ENCODE measurements at places on chromosomes 4 and X. TPM values are rescaled to one million over a fixed set of nuclear protein-coding genes. Genes with fewer than 3 reads are reported as not detected.

TMEM35A gene
- total RNA-seq: 0.76 TPM

TCEAL9 gene
- 107 TPM for total RNA-seq

PAGE4 gene
- total RNA-seq: not detected

AWAT2 gene
- total RNA-seq: not detected

RNF175 gene
- not detected for total RNA-seq

ATG4A gene
- total RNA-seq: 6.3 TPM

UGT2A1 gene
- total RNA-seq: not detected

PNMA3 gene
- not detected for total RNA-seq

SOWAHD gene
- total RNA-seq: not detected

- DNase-seq: no peak
Observed at GRCh38 chr4:123876143-123876542, 479.5 kb downstream of the SPRY1 start.

DNA sequence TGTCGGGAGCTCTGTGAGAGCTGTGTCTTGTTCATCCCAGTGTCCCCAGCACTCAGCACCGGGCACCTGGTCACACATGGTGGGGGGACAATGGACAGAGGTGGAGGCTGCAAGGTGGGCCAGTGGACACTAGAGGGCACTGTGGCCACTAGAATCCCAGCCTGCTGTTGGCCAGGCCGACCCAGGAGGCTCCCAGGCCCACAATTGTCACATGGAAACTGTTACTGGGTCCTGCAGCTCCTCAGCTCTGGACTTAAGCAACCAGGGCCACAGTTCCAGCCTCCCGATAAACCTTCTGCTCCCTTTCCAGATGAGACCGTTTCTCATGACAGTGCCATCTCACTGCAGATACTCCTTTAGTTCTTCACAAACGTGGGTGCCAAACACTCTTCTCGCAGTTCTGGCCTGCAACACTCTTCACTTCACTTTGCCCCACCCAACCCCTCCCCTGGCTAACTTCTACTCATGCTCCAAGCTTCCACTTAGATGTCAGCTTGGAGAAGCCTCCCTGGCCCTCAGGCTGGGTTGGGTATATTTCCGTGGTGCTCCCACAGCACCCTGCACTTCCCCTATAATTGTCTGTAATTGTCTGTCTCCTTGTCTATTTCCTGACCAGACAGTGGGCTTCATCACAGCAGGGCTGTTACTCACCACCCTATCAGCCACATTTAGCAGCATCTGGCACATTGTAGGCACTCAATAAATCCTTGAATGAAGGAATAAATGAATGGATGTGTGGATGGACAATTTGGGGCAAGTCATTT, 3.5 kb upstream of the IQSEC2 start:
- DNase-seq: peak; percentile 61

- no peak for DNase-seq
Observed at GRCh38 chr4:68655764-68656444, 14.5 kb downstream of the UGT2B15 start.

DNA sequence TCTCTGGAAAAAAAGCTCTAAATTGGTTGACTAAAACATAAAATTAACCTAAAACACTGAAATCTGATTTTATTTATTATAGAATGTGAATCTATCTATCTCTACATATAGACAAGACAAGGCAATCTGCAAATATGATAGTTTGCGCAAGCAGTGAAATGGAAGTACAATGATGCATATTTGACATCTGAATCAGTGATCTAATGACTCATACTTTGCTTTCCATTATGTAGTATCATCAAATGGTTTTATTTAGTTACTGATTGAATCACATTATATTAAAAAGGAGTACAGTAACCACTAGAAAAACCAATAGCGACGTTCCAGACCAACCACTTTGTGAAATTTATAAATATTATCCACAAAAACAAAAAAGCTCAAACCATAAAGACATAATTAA, 1969.3 kb downstream of the PCDH7 start:
- no peak for DNase-seq

DNA sequence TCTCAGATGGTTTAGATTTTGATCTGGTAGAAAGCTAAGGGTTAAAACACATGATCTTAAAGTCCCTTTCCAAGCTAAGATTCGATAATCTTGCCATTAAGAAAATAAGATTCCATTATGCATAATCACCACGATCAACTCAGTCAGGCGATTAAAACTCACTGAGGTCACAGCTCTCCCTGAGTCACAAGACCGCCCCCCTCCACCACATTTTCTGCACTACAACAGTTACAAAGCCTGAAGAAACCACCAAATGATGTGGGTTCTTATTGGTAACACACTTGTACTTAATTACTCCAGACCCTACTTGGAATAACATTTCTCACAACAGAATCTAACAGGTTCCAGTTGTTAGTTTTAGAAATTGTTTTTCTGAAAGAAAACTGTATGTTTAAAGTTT, 62.8 kb downstream of the SH3KBP1 start:
- peak; percentile 73 for DNase-seq

DNA sequence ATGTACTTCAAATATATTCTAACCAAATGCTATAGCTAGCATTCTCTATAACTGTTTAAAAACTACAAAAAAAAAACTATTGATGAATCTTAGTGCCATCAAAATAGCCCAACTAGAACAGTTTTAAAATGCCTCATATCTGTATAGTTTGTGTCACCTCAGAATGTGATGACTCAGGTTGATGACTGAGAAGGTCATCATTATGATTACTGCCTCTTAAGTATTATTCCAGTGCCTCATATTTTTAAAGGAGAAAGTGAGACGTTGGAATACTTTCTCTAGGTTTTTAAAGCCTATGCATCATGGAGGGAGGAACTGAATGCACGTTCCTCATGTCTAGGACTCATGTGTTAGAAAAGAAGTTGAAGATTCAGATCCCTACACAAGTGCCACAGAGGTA, 88.2 kb downstream of the TMA16 start:
- DNase-seq: no peak

- peak; percentile 86 for DNase-seq
Observed at GRCh38 chr4:168304744-168305459, 13.7 kb downstream of the DDX60 start.

DNA sequence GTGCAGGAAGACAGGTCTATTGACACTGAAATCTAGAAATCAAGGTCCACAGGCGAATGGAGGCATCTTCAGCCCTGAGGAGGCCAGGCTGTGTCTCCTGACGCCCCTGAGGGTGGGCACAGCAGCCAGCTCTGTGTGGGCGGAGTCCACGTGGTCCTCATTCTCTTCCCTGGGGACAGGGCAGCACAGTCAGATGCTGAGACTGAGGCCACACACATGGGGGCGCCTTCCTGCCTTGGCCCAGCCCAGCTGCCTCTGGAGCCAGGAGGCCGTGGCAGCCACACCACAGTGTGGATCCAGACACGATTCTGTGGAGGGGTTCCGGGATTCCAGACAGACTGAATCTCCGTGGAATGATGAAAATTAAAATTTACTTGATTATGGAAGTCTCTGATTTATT, 20.8 kb downstream of the FGFR3 start:
- peak; percentile 41 for DNase-seq

DNA sequence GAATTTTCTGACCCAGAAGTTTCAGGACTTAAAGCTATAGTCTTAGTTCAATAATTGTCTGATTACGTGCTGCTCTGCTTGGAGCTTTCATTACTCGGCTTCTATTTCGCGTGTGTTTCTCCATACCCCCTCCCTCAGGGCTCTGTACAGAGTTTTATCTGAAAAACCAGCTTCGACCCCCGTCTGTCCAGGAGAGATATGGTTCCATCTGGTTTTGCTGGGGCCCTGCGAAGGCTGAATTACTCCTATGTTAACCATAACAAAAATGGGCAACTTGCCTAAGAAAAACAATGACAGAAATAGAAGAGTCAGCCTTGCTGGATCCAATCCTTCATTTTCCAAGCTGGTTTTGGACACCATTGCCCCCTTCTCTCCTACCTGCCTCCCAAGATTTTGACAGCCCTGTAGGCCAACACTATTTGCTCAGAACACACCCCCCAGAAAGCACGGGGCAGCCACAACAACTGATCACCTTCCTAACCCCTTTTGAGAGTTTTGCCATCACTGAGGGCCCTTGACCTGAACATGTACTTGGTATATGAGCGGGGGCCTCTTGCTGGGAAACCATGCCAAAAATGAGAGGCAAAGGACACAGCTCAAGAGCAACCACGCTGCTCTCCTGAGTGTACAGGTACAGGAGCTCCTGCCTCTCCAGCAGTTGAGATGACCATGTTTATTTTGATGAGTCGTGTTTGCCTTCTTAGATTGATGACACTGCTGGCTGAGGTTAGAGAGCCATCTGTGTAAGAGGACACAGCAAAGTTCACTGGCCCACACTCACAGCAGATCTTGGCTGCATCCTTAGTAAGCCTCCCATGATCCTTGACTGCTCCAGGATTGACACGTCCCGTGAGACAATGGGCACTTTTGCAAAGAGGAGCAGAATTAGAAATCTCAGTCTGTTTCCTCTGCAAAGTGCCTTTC, 36.2 kb upstream of the ATP6AP2 start:
- peak; percentile 27 for DNase-seq

GRCh38 chr4:18389115-18389514, 367.6 kb upstream of the LCORL start:
- no peak for DNase-seq

DNA sequence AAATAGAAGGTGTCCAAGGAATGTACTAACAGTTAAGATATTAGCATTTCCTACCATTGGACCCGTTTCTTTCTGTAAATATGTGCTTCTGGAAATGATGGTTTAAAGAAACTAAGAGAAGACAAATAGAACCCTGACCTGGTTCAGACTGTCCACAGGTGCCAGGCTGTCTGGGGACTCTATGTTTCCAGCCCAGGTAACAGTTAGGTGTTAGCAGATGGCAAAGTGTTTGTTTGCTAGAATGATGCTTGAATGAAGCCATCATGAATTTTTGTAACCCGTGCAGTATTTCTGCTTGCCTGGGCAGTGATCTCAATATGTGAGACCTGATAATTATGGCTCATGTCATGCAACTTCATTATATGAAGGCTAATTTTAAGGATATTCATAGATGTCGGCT, 87.5 kb downstream of the LRRC66 start:
- DNase-seq: no peak

DNA sequence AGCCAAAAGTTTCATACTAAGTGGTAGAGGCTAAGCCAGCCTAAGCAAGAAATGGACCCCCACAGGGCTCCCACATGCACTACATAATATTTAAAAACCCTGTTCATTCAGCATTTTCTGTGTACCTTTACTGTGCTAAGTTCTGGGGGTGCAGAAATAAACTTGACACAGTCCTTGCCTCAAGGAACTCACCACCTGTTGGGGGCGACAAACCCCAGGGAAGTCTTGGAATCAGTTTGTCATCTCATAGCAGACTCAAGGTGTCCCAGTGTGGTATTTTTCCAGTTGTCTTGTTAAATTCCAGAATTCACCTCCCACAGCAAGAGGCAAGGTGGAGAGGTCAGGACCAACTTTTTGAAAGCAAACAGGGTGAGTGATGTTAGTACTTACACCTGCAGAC, 43.1 kb downstream of the ATG4A start:
- DNase-seq: no peak

GRCh38 chr4:1381181-1381621, 25.0 kb downstream of the NKX1-1 start:
- no peak for DNase-seq

DNA sequence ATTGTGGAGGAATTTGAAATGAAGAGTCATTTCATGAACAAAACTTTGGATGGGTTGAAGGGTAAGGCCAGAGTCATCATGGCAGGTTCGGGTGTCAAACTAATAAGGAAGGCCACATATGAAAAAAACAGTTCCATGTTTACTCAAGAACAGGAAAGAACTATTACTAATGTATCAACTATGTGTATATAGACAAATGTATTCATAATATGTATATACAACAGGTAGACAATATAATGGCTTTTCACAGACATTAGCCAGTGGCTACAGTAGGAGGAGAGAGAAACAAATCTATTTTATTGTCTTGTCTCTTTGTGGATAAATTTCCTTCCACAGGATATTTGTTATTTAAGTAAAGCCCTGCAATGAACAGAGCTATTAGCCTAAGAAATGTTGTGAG, 101.1 kb downstream of the CBLL2 start:
- no peak for DNase-seq

- DNase-seq: peak; percentile 61
Observed at GRCh38 chr4:168440442-168441264, 39.6 kb downstream of the DDX60L start.

DNA sequence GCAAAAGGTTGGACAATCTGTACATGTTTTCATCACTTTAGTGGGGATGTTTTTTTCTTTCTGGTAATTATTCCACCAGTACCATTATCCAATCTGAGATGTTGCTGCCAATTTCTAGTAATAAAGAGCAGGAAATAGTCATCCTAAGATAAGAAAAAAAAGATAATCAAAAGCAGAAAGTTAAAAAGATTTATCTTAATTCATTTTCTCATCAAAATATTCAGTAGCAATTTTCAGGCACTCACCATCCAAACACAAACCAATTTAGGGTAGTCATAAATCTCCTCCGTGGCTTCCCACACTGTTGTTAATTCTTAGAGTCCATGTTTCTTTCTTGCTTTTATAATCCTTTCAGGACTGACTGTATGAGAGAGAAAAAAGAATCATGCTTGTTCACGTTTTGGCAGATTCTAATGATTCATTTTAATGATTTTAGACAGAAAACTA, 263.7 kb upstream of the UGT8 start:
- DNase-seq: no peak

DNA sequence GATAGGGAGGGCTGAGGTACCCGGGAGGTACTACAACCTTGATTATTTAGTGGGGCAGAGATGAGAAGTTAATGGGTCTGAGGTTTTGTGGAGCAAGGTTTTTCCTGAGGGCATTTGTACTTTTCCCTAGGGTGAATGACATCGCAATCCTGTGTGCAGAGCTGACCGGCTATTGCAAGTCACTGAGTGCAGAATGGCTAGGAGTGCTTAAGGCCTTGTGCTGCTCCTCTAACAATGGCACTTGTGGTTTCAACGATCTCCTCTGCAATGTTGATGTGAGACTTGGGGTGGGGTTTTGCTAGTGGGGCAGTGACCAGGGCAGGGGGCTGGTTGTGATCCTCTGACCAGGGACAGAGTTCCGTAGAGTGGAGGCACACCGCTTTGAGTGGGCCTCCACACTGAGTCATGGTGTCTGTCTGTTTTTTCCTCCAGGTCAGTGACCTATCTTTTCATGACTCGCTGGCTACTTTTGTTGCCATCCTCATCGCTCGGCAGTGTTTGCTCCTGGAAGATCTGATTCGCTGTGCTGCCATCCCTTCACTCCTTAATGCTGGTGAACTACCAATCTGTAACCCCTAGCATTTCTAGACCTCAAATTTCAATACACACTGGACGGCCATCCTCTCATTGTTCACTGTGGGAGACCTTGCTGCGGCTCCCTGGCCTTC, 9.9 kb downstream of the MED12 start:
- DNase-seq: peak; percentile 61

DNA sequence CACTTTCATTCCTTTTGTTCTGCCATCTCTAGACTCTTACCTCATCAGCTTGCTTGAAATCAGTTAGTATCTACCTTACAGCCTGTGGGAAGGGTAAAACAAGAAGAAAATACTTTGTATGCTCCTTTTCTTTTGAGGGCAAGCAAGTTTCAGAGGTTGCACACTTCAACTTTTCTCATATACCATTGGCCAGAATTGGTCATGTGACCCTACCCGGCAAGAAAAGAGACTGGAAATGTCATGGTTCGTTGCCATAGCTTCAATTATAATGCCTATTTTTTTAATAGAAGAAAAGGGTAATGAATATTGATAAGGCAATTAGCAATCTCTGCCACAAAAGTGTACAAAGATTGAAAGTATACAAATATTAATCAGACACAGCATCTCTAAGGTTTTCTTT, 346.7 kb upstream of the TACR3 start:
- no peak for DNase-seq

All from GM23248 (cell line).